Hepatocyte (in vitro differentiated cells): ENCODE measurements at places on chromosomes 13 and 19. TPM values are rescaled to one million over a fixed set of nuclear protein-coding genes. Genes with fewer than 3 reads are reported as not detected.

TNFSF9 gene
- total RNA-seq = 2.3 and 2.6 TPM in 2 replicates

- H3K36me3 ChIP-seq = no peaks in the 10 kb centered on the region
- H3K27ac ChIP-seq = no peak overlapping the region
- H3K4me1 ChIP-seq = peaks cover 7% of the 10 kb centered on the region
- H3K4me3 ChIP-seq = no peak overlapping the region
- DNase-seq = no peak
Observed at GRCh38 chr13:25169356-25169755, 2.7 kb downstream of the AMER2 start.

DNA sequence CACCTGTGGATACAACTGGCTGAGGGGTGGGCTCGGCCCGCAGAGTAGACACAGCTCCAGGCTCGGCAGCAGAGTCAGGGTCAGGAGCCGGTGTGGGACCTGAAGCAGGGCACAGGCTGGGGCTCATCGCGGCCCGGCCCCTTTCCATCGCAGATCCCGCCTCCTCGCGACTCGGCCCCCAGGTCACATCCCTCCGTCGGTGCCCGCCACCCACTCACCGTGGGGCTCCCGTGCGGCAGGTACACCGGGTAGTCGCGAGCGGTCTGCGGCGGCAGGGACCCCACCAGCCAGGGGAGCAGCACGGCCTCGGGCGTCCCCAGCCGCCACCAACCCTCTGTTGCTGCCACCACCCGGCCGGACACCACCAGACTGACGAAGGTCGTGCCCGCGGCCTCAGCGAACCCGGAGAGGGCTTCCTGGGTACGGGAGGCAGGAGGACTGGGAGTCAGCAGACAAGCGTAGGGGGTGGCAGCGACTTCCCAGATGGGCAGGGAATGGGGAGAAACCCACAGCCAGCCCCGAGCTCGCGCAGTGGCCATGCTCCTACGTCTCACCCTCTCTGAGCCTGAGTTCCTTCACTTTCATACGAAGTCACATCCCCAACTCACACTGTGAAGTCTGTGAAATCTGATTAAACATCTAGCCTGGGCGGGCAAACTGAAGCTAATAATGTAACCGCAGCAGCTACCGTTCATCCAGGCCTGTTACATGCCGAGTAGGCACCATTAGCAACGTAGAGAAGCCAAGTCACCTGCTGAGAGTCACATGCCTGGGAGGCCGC, 3.7 kb downstream of the FUZ start:
- H3K36me3 ChIP-seq = no peaks in the 10 kb centered on the region
- peak overlapping the region; percentile 36 for H3K4me3 ChIP-seq
- peaks cover 11% of the 10 kb centered on the region for H3K4me1 ChIP-seq
- DNase-seq = peak; percentile 67
- H3K27ac ChIP-seq = peak overlapping the region; percentile 70

- no peaks in the 10 kb centered on the region for H3K4me1 ChIP-seq
- DNase-seq = no peak
- H3K4me3 ChIP-seq = no peak overlapping the region
- no peaks in the 10 kb centered on the region for H3K36me3 ChIP-seq
Observed at GRCh38 chr19:2356036-2356646, 3.9 kb upstream of the TMPRSS9 start.

- no peaks in the 10 kb centered on the region for H3K27me3 ChIP-seq
- DNase-seq = no peak
- H3K4me1 ChIP-seq = no peaks in the 10 kb centered on the region
- H3K4me3 ChIP-seq = no peak overlapping the region
Observed at GRCh38 chr13:100954430-100955305, 280.1 kb upstream of the TMTC4 start.

CCDC70 gene
- not detected in 2 replicates for total RNA-seq

PTH2 gene
- not detected in 2 replicates for total RNA-seq

GRCh38 chr19:55437410-55437809, 5.7 kb downstream of the SHISA7 start:
- H3K36me3 ChIP-seq = no peaks in the 10 kb centered on the region
- H3K27me3 ChIP-seq = peaks cover 32% of the 10 kb centered on the region
- peak; percentile 83 for DNase-seq
- no peak overlapping the region for H3K4me3 ChIP-seq
- H3K27ac ChIP-seq = no peak overlapping the region

- peak overlapping the region; percentile 93 for H3K27ac ChIP-seq
- H3K4me3 ChIP-seq = no peak overlapping the region
- no peak for DNase-seq
- peaks cover 19% of the 10 kb centered on the region for H3K4me1 ChIP-seq
Observed at GRCh38 chr19:38004186-38004520, 97.1 kb downstream of the SIPA1L3 start.

DNA sequence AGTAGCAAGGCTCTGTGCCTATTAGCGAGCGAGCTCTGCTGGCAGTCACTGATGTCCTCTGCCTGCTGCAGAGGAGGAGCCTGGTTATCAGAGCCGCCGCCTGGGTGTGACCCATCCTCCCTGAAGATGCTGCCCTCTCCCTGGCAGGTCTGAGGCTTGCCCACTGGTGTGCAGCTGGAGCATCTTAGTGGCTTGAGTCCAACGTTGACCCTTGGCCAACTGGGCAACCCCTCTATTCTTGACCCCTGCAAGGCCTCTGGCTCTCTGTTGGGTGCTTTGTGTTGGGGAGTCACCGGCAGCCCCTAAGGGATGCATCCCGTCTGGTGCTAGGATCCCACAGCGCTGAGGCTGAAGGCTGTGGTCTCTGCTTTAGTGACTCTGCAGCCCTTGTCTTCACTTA, 277.9 kb upstream of the SOX1 start:
- no peak for DNase-seq
- no peaks in the 10 kb centered on the region for H3K4me1 ChIP-seq
- no peaks in the 10 kb centered on the region for H3K36me3 ChIP-seq
- no peak overlapping the region for H3K27ac ChIP-seq
- no peak overlapping the region for H3K4me3 ChIP-seq

DNA sequence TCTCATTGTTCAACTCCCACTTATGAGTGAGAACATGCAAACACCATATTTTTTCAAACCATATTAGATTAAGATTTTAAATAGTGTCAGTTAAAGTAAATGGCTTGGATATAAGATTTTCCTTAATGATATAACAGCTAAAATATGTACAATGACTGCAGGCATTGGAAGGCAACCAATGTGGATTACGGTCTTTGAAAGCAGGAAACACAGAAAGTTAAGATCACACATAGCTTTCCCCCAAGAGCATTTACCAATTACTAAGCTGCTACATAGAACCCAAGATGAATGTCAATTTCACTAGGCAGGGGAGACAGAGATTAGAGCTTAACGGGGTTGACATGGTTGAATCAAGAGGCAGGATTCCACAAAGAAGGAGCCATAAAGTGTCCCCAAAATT, 173.2 kb upstream of the TRPC4 start:
- H3K27me3 ChIP-seq = no peaks in the 10 kb centered on the region
- H3K36me3 ChIP-seq = no peaks in the 10 kb centered on the region
- H3K27ac ChIP-seq = no peak overlapping the region
- no peak overlapping the region for H3K4me3 ChIP-seq
- no peaks in the 10 kb centered on the region for H3K4me1 ChIP-seq

GRCh38 chr19:15280048-15280725, 47.9 kb upstream of the EPHX3 start:
- no peaks in the 10 kb centered on the region for H3K27me3 ChIP-seq
- DNase-seq = no peak
- H3K27ac ChIP-seq = peak overlapping the region; percentile 78
- no peak overlapping the region for H3K4me3 ChIP-seq
- H3K4me1 ChIP-seq = peaks cover 65% of the 10 kb centered on the region

DNA sequence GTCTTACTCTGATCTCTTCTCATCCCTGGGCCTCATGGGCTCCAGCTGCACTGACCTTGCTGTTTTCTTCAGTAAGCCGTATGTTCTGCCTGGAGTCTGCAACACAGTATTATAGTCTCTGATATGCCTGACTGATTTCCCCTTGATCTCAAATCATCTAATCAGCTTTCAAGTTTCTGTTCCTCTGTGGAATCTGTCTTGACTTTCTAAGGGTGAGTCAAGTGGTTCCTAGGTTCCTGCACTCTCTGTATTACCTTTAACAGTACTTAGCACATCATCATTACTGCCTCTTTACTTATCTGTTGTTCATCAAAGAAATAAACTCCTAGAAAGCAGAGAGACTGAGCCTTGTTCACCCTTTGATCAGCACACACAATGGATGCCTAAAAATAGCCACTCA, 350.7 kb downstream of the LMO7 start:
- DNase-seq = no peak
- no peak overlapping the region for H3K4me3 ChIP-seq

GRCh38 chr19:52692431-52693008, 42.3 kb downstream of the ZNF611 start:
- H3K27me3 ChIP-seq = no peaks in the 10 kb centered on the region
- H3K27ac ChIP-seq = no peak overlapping the region
- H3K4me3 ChIP-seq = no peak overlapping the region
- DNase-seq = no peak
- peaks cover 9% of the 10 kb centered on the region for H3K4me1 ChIP-seq

DNA sequence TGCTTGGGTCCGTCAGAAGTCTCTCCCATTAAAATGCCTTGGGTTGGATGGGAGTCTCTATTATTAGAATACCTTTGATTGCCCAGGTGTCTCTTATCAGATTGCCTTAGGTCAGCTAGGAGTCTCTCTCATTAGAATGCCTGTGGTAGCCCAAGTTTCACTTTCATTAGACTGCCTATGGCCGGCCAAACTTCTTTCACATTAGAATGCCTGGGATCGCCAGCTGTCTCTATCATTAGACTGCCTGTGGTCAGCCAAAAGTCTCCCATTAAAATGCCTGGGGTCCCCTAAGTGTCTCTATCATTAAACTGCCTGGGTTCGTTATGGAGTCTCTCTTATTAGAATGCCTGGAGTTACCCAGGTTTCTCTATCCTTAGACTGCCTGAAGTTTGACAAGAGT, 1476.7 kb downstream of the UQCRFS1 start:
- no peak overlapping the region for H3K4me3 ChIP-seq
- H3K4me1 ChIP-seq = no peaks in the 10 kb centered on the region
- H3K27me3 ChIP-seq = no peaks in the 10 kb centered on the region
- H3K36me3 ChIP-seq = peaks cover 3% of the 10 kb centered on the region
- no peak for DNase-seq

GRCh38 chr13:80603351-80603750, 262.4 kb upstream of the SPRY2 start:
- no peaks in the 10 kb centered on the region for H3K36me3 ChIP-seq
- DNase-seq = no peak
- no peaks in the 10 kb centered on the region for H3K4me1 ChIP-seq
- no peak overlapping the region for H3K27ac ChIP-seq
- no peak overlapping the region for H3K4me3 ChIP-seq

RNF17 gene
- not detected in 2 replicates for total RNA-seq

ATP8B3 gene
- total RNA-seq = 1.4 and 1.7 TPM in 2 replicates

DNA sequence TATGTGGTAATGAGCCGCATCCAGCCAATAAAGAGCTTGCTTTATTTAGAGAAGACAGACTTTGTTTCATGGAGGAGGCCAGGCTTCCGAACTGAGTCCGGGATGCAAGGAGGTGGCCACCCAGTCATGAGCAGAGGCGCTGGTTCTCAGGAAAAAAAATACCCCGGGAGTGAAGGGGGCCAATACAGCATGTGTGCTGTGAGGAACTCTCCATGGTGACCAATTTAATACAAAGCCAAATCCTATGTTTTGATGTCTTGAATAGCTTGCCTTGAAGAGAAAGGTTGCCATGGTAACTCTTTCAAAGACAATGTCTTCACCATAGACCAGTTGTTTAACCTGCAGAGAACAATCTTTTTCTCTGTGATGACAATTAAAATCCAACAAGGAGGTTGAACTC, 43.4 kb upstream of the PDCD5 start:
- no peak for DNase-seq
- no peak overlapping the region for H3K27ac ChIP-seq
- H3K4me1 ChIP-seq = no peaks in the 10 kb centered on the region
- no peaks in the 10 kb centered on the region for H3K27me3 ChIP-seq

TPM4 gene
- 405 and 417 TPM in 2 replicates for total RNA-seq

KLK1 gene
- total RNA-seq = 2.7 and 3.9 TPM in 2 replicates

DNA sequence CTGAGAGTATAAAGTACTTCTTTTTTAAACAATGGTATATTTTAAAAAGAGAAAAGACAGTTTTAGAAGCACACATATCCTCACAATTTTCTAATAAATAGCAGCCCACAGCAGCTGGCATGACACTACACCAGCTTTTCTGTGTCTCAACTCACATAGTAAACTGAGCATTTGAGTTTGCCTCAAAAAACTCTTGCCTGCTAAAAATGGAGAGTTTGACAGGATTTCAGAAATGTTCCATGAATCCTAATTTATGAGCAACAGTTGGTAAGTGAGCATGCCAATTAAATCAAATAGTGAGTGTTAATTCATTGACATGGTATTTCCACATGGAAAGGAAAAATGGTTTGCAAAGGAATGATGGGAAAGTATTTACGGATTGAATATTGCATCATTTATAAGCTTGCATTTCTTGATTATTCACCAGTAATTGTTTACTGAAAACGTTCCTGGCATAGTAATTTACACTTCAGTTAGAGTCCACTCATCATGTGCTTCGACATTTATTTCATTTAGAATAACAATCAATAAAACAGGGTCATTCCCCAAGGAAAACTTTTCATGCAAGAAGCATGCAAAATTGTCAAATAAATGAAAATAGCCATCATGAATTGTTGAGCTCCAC, 323.0 kb downstream of the EFNB2 start:
- no peak overlapping the region for H3K4me3 ChIP-seq
- H3K27ac ChIP-seq = no peak overlapping the region
- DNase-seq = no peak
- H3K27me3 ChIP-seq = no peaks in the 10 kb centered on the region

- no peak for DNase-seq
- H3K27ac ChIP-seq = no peak overlapping the region
- H3K4me1 ChIP-seq = no peaks in the 10 kb centered on the region
- no peaks in the 10 kb centered on the region for H3K36me3 ChIP-seq
- no peak overlapping the region for H3K4me3 ChIP-seq
Observed at GRCh38 chr13:101697745-101698144, 245.3 kb downstream of the ITGBL1 start.

- H3K27me3 ChIP-seq = no peaks in the 10 kb centered on the region
- peak overlapping the region; percentile 89 for H3K27ac ChIP-seq
- no peaks in the 10 kb centered on the region for H3K36me3 ChIP-seq
- H3K4me1 ChIP-seq = no peaks in the 10 kb centered on the region
Observed at GRCh38 chr13:46182491-46182877, 507 bp upstream of the LCP1 start.

GRCh38 chr19:32336259-32337083, 8.9 kb upstream of the ZNF507 start:
- no peaks in the 10 kb centered on the region for H3K36me3 ChIP-seq
- no peak overlapping the region for H3K4me3 ChIP-seq
- peak; percentile 32 for DNase-seq
- no peak overlapping the region for H3K27ac ChIP-seq
- peaks cover 7% of the 10 kb centered on the region for H3K27me3 ChIP-seq
